CD8-positive, alpha-beta T cell (primary cell): ENCODE measurements at places on chromosomes 7 and 10. TPM values are rescaled to one million over a fixed set of nuclear protein-coding genes. Genes with fewer than 3 reads are reported as not detected.

ACHE gene
- total RNA-seq: 7.7 TPM

DNA sequence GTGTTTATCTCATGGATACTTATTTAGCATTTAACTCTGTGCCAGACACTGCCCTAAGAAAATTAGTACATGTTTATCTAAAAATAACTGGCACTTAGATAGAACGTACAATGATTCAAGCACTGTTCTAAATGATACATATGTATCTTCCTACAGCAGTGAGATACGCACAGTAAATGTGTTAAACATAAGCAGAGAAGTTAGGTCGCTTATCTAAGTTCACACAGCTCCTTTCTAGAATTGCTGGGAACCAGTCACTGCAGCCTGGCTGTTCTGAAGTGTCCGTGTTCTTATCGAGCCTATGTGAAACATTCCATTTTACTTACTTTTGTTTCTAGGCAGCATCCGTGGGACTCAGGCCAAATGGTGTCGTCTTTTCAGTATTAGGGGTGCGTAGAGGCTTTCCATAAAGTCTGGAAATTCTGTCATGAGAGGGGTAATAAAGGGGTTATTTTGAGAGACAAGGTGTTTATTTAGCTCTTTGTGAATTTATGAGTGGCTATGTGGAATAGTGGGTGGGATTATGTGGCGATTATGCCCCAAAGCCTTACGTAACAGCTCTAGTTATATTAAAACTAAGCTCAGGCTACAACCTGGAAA is 186.9 kb downstream of the SND1 start:
- DNase-seq: no peak

GRCh38 chr10:53543410-53543809 is 770.8 kb upstream of the MBL2 start:
- DNase-seq: no peak

DNA sequence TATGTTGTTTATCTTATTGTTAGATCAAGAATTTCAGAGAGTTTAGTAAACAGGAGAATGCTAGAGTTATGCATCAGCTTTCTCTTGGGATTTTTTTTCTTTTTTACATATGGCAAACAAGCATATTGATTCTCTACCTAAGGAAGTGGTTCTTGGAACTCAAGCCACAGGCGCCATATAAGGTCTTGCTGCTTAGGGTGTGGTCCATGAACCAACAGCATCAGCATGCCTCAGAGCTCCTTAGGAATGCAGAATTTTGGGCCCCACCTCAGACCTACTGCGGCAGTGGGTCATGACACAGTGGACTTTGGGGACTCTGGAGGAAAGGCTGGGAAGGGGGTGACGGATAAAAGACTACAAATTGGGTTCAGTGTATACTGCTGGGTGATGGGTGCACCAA is 230.8 kb downstream of the SKAP2 start:
- no peak for DNase-seq

CDC14C gene
- not detected for total RNA-seq

DNA sequence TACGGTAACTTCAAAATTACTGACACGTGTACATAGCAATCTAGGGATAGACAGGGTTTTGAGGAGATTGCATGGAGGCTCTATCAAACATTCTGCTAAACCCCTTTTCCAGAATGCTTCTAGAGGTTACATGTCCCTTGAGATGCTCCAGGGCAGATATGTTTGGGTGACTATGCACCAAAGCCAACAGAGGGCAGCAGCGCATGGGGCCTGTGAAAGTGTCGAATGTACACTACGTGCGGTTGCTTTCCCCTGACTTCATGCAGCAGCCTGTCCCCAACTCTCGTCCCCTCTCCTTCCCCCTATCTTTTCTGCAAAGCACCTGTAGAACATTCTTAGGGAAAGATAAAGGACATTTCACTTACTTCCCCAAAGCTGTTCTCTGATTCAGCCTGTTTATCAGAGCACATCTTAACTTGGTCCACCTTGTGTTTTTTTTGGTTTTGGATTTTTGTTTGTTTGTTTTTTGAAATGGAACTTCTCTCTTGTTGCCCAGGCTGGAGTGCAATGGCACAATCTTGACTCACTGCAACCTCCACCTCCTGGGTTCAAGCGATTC is 90.2 kb downstream of the UBE3C start:
- DNase-seq: peak; percentile 27

- no peak for DNase-seq
Measured at GRCh38 chr10:79355420-79356017, 8.2 kb downstream of the PPIF start.

- DNase-seq: no peak
Measured at GRCh38 chr7:20201380-20201779, 15.8 kb downstream of the MACC1 start.

DNA sequence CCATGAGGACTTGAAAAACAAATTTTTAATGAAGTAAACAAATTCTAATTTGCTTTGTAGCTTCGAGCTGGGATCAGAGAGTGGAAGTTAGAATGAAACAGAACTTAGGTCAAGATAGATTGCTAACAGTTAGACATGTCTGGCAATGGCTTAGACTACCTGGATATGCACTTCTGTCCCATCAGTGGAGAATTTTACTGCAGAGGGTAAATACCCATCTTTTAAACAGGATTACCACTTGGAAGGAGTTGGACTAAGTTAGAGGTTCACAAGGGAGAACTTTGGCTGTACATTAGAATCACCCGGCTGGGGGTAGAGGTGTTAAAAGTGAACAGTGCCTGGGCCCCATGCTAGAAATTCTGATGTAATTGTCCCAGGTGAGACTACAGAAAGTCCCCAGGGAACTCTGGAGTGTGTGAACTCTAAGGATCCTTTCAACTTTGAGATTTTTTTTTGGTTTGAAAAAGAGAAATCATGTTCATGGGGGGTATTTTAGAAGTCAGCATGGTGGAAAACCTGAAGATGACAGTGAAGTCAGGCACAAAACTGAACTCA is 35.5 kb downstream of the ENTPD1 start:
- DNase-seq: no peak

DNA sequence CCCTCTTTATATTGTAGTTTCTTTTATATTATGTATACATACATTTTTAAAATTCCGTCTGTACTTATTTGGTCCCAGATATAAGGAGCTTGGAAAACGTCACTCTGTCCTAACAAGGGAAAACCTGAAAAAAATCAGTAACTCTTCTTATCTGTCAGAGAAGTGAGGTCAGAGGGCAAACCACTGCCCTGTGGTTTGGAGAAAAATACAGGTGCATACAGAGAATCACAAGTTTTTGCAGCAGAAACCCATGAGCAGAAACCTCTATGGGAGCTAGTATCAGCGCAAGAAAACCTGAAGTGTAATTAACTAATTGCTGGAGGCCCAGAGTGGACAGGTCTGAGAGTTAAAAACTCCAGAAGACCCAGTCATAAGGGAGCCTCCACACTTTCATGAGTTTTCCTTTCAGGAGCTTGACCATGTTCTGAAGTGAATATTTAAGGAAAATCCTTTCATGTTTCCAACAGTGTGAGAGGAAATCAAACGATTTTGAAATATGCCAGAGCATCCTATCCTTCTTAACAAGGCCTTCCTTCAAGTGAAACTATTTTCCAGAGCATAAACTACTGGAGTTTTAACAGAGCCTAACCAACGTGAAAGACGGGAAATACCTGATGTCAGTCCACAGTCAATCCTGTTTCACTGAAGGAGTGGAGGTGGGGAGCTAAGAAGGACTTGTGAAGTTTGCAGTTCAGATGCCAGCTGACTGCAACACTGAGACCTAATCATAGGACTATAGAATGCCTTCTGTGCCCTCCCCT is 290.8 kb upstream of the BMPER start:
- DNase-seq: no peak

GRCh38 chr10:16915300-16915699 is 98.1 kb upstream of the RSU1 start:
- no peak for DNase-seq

- no peak for DNase-seq
Measured at GRCh38 chr10:124543971-124544370, 82.3 kb downstream of the LHPP start.

- DNase-seq: no peak
Measured at GRCh38 chr7:78299088-78299487, 500.5 kb downstream of the PHTF2 start.

CFAP70 gene
- 2.8 TPM for total RNA-seq

STX1A gene
- 20.8 TPM for total RNA-seq

GRCh38 chr10:51425431-51425830 is 274.0 kb downstream of the CSTF2T start:
- no peak for DNase-seq

TYW1B gene
- 4.7 TPM for total RNA-seq

GRCh38 chr7:94972296-94972695 is 64.9 kb downstream of the PPP1R9A start:
- no peak for DNase-seq

GRCh38 chr10:117892681-117893220 is 154.0 kb downstream of the RAB11FIP2 start:
- DNase-seq: no peak

GRCh38 chr7:96182424-96183158 is 139.3 kb downstream of the SLC25A13 start:
- DNase-seq: no peak

DNA sequence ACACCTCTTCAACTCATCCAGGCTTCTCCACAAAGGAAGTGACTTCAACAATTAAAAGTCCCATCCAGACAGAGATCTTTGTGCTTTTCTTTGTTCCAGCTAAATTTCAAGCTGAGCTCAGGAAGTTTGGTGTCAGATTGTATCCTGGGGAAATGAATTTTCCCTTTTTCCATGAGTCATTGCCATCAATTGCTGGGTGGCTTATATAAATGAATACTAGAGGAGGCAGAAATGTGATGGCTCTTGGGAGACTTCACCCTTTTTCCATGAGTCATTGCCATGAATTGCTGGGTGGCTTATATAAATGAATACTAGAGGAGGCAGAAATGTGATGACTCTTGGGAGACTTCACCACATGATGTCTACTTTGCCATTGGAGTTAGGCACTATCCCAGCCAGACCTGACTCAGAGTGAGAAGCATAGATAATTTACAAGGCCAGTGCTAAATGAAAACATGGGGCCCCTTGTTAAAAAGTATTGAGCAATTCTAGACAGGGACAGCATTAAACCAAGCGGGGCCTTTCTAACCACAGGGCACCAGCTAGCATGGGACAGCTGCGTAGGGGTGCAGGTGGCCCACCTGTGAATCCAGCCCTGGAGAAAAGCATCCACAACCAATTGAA is 339.2 kb upstream of the PODXL start:
- DNase-seq: no peak

OR13A1 gene
- not detected for total RNA-seq

DNA sequence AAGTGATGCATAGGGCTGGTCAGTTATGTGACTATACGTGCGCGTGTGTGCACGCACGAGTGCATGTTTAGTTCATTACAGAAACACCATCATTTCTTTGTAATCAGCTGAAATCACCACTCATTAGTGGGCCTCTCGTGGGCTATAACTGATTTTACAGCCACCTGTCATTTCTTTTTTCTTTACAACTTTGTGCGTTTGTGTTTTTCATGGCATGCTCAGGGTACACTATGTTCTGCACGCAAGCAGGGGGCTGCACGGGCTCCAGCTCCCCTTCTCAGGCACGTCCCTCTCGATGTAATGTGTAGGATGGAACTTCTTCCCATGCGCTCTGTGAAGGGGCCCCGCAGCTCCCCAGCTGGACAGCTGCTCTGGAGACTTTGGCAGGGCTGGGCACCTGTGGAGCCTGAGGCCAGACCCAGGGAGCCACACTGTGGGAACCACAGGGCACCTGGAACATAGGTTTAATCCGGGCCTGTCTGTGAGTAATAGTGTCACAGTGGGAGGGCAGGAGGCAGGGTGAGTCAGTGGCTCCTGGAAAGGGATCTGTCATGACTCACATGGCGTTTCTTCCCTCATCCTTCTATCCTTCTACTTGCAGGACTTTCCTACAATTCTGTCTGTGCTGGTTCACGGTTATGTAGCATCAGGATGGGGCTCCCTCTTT is 4.9 kb downstream of the GCK start:
- DNase-seq: no peak

METTL27 gene
- total RNA-seq: not detected

DNA sequence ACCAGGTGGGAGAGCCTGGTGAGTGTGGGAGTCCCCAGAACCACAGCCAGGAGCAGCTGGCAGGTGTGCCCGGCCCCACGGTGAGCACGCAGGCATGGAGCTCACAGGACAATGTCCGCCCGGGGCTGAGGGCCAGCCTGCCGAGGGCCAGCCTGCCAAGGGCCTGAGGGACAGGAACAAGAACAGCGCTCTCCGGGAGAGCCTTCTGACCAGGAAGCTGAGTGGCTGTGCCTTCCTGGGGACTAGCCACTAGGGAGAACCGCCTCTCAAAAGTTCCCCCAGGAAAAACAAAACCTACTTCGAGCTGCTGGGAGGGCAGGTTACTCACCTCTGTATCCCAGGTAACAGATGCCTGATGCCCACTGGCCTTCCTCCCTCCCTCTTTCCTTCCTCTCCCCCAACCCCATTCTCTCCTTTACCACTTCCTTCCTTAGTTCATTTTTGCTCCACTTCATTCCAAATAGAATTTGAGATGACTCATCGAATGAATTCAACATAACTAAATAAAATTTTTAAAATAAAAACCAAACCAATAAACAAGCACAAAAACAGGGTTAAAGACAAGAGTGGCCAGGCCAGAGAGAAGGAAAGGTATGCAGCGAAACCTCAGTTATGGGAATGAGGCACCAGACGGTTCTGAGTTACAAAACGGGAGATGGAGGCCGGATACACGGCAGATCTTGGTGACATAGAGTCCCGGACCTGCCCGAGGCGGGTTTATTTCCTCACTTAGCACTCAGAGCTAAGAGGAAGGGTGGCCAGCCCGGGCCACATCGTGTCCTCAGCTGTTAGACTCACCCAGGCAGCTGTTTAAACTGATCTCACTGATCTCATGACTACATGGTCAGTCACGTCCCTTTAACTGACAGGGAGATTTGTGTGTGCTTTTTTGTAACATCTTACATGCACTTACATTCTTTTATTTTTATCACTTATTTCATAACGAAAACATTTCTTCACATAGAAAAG is 128.5 kb downstream of the TNS3 start:
- DNase-seq: peak; percentile 9

DNA sequence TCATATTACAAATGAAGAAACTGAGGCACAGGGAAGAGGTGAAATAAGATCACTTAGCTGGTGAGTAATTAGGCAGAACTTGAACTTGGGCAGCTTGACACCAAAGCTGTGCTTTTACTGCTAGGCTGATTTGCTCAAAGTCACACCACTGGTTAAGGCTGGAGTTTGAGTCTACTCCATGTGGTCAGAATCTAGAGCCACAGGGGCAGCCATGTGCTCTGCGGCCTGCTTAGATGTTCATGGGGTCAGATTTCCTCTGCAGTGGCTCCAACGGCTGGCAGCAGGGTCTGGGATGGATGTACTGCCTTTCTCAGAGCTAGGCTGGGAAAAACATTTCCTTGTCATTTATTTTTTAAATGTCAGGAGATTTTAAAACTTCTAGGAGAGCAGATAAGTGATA is 417.5 kb downstream of the KCNMA1 start:
- no peak for DNase-seq

VAX1 gene
- not detected for total RNA-seq

GDF10 gene
- 0.22 TPM for total RNA-seq

ATRNL1 gene
- not detected for total RNA-seq

- no peak for DNase-seq
Measured at GRCh38 chr7:55770778-55771177, 91.8 kb downstream of the SEPTIN14 start.

GRCh38 chr10:43037942-43038782 is 38.7 kb upstream of the RET start:
- no peak for DNase-seq
